Panc1 (cell line): ENCODE measurements at places on chromosomes 6 and 20.

- DNase-seq, result no peak
These were observed 33.2 kb upstream of the SULF2 start for GRCh38 chr20:47818466-47818865.

GRCh38 chr6:26388014-26388413, 5.1 kb downstream of the BTN2A2 start:
- no peak for DNase-seq

- no peak for DNase-seq
These were observed 39.5 kb downstream of the ELOVL5 start for GRCh38 chr6:53309059-53309900.

- no peak for DNase-seq
These were observed 44.9 kb upstream of the RNF24 start for GRCh38 chr20:4060064-4060795.

GRCh38 chr6:30074331-30075093, 1.1 kb downstream of the RNF39 start:
- DNase-seq, result no peak

DNA sequence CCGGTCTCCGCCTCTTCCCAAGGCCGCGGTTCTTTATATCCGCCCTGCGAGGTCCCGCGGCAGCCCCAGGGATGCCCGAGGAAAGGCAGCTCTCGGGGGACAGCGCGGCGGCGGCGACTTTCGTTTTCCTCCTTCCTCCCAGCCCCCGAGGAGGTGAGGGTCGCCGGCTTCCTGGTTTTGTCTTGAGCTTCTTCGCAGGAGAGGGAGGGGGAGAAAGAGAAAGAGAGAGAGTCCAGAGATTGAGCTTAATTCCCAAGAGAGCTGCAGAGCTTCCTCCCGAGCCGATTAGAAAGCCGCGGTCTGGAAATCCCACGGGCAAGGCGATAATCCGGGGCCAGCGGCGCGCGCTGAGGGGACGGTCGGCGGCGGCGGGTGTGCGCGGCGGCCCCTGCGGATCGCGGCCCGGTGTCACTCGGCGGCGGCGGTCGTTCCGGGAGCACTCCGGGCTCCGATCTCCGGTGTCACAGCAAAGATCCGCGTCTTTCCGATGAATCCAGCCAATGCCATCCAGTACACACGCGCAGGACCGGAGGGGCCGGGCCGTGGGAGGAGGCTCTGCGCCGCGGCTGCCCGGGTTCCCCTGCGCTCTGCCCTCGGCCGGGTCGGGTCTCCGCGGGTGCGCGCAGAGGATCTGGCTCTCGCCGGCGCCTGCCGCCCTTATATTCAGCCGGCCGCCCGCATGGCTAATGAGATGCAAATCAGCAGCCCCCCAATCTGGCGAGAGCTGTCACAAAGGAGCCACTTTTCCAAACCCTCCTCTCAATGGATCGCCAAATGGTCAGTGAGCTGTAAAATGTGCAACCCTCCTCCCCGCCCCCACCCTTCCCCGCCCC, at the start of gene DLL1:
DLL1 (minus strand) TSS at position 783 of the 833 bp plus-strand sequence. CDS start 939 bp downstream, outside the sequence.
- DNase-seq, result no peak

DNA sequence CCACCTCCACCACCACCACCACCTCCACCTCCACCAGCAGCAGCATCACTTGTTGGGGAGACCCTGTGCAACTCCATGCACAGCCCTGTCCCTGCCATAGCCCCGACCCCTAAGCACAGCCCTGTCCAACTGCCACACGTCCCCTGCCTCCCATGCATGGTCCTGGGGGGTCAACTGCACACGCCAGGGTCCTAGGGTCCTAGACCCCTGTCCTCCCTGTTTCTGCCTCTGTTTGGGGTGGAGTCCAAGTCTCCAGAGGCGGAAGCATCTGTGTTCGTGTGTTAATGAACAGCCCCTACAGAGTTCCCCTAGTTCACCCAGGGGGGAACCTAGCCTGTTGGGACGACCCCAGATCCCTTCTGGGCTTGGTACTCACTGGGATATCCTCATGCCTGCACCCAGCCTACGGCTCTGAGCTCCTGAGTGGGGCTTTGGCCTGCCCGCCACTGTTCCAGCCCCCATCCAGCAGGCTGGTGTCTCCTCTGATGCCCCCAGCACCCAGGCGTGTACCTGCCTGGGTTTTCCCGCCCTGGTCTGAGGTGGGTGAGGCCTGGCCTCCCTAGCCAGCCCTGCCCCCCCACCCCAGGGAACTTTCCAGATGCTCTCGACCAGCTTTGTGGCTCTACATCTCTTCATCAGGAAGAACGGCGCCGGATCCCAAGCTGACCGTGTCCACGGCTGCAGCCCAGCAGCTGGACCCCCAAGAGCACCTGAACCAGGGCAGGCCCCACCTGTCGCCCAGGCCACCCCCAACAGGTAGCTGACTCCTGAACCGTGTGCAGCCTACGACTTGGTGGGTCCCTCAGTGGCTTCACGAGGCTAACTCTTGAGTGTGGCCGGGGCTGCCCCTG, 2.5 kb upstream of the TNFRSF6B start:
- DNase-seq, result no peak

GRCh38 chr6:80197474-80197873, 91.0 kb downstream of the BCKDHB start:
- DNase-seq, result no peak

DNA sequence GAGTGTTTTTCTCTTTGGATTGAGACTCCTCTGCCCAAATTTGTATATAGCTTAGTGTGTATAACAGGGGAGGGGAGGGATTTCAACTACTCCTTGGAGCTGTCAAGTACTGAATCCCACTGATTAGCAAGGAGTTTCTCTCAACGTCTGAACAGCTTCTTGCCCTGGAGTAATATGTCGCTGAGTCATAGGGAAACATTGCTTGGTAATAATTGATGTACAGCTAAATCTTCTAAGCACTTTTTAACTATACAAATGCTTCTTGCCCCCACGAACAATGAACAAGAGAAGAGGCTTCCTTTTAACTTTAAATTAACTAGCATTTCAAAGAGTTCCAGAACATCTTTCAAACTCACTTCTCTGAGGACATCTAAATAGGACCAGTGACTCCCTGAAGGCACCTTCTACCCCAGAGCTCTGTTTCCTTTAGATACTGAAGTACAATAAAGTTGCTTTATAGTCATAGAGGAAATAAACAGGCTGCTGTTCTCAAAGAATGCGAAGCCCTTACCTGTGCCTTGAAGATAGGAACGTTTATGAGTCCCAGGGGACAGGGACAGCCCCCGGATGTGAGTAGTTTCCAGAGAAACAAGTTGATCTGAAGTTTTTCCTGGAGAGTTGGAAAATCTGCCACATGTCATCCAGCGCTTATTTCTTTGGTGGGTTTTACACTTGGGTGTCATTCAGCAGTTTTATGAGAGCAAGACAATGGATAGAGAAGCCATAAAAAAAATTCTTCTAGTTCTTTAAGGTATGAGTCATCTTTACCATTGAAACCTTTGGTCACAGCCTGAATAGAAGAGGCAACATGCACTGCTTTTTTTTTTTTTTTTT, 462.5 kb upstream of the BTBD3 start:
- peak; percentile 36 for DNase-seq
